ENCODE measurements at places on chromosomes 11 and 22.

DNA sequence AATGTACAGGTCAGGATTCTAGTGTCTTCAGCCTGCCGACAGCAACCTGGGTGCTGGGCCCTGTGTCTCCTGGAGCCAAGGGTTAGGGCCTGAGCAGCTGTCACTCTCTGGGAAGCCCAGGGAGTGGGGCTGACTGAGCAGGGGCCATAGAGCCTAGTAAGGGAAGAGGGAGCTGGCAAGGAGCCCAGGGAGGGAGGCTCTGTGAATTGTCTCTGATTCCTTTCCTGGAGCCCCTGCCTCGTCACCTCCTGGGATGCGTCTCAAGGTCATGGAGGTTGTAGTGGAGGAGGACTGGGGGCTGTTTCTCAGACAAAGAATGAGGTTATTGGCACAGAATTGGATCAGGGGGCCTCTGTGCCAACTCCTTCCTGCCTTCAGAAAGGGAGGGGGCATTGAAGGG lies 11.8 kb downstream of the SOX10 start:
- DNase-seq, result no peak

GRCh38 chr22:37417677-37418348 lies 9.5 kb downstream of the ELFN2 start:
- DNase-seq, result no peak

DNA sequence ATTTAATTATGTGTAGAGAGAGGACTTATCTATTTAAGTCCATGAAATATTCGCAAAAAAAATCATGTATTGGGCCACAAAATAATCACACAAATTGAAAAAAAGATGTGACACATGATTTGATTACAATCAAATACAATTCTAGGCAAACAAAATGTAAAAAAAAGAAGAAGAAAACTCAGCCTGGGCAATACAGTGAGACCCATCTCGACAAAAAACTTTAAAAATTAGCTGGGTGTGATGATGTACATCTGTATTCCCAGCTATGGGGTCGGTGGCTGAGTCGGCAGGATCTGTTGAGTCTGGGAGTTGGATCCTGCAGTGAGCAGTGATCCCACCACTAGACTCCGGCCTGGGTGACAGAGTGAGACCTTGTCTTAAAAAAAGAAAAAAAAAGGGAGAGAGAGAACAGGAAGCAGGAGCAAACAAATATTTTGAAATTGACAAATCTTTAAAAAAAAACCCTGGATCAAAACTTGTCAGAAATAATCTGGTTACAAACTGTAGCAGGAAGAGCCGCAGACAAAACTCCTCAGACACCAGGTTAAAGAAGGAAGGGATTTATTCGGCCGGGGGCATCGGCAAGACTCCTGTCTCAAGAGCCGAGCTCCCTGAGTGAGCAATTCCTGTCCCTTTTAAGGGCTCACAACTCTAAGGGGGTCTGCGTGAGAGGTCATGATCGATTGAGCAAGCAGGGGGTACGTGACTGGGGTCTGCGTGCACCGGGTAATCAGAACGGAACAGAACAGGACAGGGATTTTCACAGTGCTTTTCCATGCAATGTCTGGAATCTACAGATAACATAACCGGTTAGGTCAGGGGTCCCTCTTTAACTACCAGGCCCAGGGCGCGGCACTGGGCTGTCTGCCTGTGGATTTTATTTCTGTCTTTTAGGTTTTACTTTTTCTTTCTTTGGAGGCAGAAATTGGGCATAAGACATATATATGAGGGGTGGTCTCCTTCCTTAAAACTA lies 3.3 kb upstream of the TYMP start:
- no peak for DNase-seq

DNA sequence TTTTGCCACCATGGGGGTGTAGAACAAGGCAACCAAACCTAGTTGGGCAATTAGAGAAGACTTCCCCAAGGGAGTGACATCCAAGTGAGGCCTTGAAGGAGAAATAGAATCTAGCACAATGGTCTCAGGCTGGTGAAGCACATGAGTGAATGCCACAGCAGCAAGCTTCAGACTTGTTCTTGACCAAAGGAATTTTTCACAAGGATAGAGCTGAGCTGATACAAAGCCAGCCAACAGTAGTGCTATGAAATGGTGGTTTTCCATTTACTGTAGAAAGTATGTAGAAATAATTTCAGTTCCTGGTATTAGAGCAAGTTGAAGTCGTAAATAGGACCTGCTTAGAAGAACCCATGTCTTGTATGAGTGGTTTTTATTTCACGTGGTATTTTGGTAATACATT lies 148.3 kb upstream of the RASSF10 start:
- no peak for DNase-seq

DNA sequence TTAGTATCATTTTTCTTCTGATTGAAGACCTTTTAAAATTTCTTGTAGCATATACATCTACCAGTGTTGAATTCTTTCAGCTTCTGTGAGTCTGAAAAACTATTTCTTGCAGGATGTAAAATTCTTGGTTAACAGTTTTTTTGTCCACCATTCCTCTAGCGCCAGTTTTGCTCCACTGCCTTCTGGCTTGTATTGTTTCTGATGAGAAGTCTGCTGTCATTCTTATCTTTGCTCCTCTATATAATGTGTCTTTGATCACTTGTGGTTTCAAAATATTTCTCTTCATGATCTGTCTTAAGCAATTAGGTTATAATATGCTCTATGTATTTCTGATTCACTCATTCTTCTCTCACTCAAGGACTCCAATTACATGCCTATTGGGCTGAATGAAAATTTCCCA lies 152.3 kb downstream of the INSC start:
- no peak for DNase-seq

- DNase-seq, result peak; percentile 40
Measured at GRCh38 chr11:117934526-117935307, 5.5 kb upstream of the TMPRSS13 start.

GRCh38 chr11:73053964-73054363 lies 88.2 kb downstream of the FCHSD2 start:
- DNase-seq, result no peak

- no peak for DNase-seq
Measured at GRCh38 chr11:35272391-35272902, 133.5 kb downstream of the CD44 start.

DNA sequence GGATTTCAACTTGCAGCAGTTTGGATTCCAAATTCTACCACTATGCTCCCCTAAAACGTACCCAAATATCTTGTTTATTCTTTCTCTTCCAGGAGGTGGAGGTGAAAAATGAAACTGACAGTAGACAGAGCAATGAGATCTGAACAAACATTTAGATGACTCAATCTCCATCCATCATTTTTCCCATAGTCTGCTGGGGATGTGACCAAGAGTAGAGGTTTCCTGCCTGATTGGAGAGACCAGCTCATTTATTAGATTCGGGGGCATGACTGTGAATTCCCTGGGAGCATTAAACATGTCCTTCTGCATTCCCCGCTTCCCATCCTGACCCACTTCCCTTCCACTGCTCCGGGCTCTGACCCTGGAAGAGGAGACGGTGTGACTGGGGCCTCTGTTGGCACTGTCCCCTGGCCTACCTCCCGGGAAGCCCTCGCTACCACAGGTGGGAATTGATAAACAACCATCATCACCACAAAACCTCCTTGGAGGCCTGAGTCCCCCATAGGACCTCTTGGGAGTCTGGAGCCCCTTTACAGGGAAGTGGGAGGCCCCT lies 20.3 kb downstream of the DKK3 start:
- DNase-seq, result peak; percentile 50

DNA sequence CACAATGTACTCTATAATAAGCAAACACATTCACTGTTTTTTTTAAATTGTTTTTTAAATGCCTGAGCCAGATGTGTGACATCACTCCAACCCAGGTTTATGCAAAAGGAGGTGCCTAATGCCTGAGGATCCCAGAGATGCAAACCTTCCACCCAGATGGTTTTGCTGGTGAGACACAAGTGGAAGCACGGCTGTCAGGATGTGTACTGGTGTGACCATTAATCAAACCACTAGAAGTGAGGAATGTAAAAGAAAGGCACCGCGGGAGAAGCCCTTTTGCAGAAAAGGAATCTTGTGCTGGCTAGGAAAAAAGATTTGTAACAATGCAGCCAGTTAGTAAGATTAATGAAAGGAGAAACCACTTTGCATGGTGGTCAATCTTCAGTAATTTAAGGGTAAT lies 407.4 kb downstream of the LARGE1 start:
- no peak for DNase-seq

GRCh38 chr11:72899238-72899637 lies 85.0 kb downstream of the ATG16L2 start:
- DNase-seq, result no peak

DNA sequence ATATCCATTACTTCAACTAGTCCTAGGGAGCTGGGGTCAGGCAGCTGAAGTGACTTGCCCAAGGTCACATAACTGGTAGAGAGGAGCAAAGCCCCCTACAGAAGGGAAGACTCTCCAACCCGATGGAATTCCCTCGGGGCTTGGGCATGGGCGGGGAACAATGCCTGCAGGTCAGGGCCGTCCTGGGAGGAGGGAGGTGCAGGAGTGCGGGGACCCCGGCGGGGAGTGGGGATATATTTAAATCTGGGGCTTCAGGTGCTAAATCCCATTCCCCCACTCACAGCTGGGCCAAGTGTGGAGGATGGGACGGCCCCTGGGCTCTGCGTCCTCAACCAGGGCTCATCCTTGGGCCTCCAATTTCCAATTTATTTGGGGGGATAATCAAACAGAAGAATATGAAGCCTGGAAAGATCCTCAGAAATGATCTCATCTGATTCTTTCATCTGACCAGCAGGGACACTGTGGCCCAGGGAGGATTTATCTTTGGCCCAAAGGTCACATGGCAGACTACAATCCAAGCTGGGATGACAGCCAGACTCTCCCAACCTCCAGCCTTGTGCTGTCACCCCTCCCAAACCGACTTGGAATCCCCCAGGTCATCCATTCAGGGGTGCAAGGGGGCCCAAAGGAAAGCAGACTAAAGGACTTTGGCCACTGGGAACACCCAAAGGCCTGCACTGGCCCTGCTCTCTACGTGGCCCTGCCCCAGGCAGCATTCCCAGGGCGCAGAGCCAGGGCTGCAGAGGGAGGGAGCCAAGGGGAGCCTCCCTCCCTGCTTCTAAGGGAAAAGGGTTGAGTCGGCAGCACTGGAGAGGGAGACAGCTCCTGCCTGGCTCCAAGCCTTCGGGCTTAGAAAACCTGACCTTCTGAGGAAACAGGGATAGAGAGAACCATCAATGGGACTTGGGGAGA lies 8.7 kb upstream of the C1QTNF6 start:
- no peak for DNase-seq

DNA sequence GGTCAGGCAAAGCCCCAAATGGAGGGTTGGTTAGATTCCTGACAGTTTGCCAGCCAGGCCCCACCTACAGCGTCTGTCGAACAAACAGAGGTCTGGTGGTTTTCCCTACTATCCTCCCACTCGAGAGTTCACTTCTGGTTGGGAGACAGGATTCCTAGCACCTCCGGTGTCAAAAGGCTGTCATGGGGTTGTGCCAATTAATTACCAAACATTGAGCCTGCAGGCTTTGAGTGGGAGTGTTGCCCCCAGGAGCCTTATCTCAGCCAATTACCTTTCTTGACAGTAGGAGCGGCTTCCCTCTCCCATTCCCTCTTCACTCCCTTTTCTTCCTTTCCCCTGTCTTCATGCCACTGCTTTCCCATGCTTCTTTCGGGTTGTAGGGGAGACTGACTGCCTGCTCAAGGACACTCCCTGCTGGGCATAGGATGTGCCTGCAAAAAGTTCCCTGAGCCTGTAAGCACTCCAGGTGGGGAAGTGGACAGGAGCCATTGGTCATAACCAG lies 4.7 kb upstream of the TTC36 start:
- peak; percentile 80 for DNase-seq

- DNase-seq, result no peak
Measured at GRCh38 chr22:42372976-42373375, 59.2 kb downstream of the NFAM1 start.

- no peak for DNase-seq
Measured at GRCh38 chr22:20724676-20725454, 49.0 kb upstream of the SERPIND1 start.

DNA sequence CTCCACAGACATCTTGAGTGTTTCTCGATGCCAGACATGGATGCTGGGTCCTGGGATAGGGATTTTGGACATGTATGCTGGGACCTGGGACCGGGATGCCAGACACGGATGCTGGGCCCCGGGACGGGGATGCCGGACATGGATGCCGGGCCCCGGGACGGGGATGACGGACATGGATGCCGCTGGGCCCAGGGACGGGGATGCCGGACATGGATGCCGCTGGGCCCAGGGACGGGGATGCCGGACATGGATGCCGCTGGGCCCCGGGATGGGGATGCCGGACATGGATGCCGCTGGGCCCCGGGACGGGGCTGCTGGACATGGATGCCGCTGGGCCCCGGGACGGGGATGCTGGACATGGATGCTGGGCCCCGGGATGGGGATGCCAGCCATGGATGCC lies 97.1 kb upstream of the NNMT start:
- DNase-seq, result no peak

- peak; percentile 91 for DNase-seq
Measured at GRCh38 chr11:69444381-69445130, 36.9 kb upstream of the LINC01488 start.

- no peak for DNase-seq
Measured at GRCh38 chr11:96324912-96325311, 18.1 kb downstream of the MAML2 start.

GRCh38 chr22:38513063-38513462 lies 7.0 kb upstream of the DDX17 start:
- DNase-seq, result peak; percentile 85

DNA sequence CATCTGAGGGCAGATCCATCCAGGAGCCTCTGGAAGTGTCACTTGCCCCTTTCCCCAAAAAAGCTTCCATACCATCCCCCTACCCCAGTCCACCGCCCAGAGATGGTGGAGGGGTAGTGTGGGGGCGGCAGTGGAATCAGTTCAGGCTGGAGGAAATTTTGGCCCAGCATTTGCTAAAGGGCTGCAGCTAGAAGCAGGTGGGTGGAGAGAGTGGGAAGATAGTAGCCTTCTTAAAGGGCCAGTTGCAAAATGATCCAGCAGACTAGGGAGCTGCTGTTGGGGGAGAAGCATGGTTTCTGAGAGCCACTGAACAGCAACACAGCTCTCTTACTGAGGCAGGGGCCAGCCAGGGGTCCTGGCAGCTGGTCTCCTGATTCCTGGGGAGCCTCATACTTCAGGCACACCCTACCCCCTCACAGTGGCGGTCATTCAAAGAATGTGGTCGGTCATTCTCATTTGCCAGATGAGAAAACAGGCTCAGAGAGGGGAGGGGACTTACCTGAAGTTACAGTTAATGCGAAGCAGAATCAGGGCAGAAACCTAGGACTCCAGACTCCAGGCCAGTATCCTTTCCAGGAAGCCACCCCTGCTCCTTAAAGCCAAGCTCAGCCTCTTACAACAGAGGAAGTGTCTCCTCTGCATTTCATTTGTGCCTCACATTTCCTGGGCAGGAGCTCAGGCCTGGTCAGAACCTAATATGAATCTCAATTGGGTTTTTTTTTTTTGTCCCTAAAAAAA lies 5.4 kb downstream of the SEC14L2 start:
- peak; percentile 60 for DNase-seq

All from endodermal cell (in vitro differentiated cells).